Activated CD8-positive, alpha-beta memory T cell treated with anti-CD3 and anti-CD28 coated beads for 36 hours (primary cell): ENCODE measurements at places on chromosomes 13 and 19. TPM values are rescaled to one million over a fixed set of nuclear protein-coding genes. Genes with fewer than 3 reads are reported as not detected.

Gene MBD3
- 127 TPM for total RNA-seq

Gene MIA
- not detected for total RNA-seq

Gene SRRM5
- total RNA-seq, result 0.40 TPM

Gene CD37
- total RNA-seq, result 102 TPM

Gene CA11
- total RNA-seq, result 11.3 TPM

Gene FLT3LG
- 52.2 TPM for total RNA-seq

Gene CYP4F3
- total RNA-seq, result not detected

Gene FRY
- total RNA-seq, result 0.44 TPM

Gene MYBPC2
- 0.04 TPM for total RNA-seq

Gene CYSLTR2
- 1.1 TPM for total RNA-seq

Gene CTXN1
- total RNA-seq, result 0.69 TPM

Gene ATP4A
- not detected for total RNA-seq

Gene ANGPTL4
- 0.42 TPM for total RNA-seq

Gene MEF2B
- total RNA-seq, result 0.80 TPM

Gene ATCAY
- not detected for total RNA-seq

Gene GDF15
- not detected for total RNA-seq

Gene SLC25A23
- total RNA-seq, result 15.3 TPM

Gene ZNF175
- total RNA-seq, result 11.3 TPM

Gene HIF3A
- not detected for total RNA-seq

Gene NLRP11
- total RNA-seq, result 0.06 TPM

Gene PLPPR3
- total RNA-seq, result not detected

Gene RFX1
- 12.5 TPM for total RNA-seq

Gene ZNF888
- total RNA-seq, result 3.6 TPM

Gene COL4A2
- total RNA-seq, result not detected
